Tibial nerve (tissue), 4 donors: ENCODE measurements at places on chromosomes 2 and 18. TPM values are rescaled to one million over a fixed set of nuclear protein-coding genes. Genes with fewer than 3 reads are reported as not detected.

GRCh38 chr2:85915606-85916303 lies 27.0 kb upstream of the ST3GAL5 start:
- no peak for DNase-seq

DNA sequence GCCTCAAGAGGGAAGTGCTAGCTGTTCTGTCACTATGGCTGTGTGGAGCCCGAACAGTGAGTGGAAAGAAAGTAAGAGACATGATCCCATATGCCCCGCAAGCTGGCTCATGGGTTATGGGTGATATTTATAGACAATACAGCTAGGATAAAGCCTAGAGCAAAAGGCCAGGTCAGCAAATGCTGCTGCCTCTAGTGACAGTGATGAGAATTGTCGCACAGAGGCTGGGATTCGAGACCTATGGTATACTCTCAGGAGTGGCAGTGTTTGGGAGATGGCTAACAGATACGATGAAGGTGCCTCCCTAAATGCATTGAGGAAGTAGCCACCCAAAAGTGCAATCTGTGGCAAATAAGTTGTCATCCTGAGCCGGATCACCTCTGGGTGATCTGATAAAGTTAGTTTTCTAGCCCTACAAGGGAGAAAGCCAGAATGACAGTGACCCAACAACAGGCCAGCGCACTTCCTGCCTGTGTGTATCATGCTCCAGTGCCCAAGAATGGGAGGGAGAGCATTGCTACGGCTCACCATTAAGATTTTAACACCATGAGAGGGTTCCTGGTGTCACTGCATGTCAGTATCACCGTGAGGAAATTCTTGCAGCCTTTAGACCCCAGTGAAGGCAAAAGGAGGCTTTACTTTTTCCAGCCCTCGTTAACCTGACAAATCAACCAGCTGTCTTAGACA lies 92.2 kb upstream of the TGFA start:
- DNase-seq: no peak

DNA sequence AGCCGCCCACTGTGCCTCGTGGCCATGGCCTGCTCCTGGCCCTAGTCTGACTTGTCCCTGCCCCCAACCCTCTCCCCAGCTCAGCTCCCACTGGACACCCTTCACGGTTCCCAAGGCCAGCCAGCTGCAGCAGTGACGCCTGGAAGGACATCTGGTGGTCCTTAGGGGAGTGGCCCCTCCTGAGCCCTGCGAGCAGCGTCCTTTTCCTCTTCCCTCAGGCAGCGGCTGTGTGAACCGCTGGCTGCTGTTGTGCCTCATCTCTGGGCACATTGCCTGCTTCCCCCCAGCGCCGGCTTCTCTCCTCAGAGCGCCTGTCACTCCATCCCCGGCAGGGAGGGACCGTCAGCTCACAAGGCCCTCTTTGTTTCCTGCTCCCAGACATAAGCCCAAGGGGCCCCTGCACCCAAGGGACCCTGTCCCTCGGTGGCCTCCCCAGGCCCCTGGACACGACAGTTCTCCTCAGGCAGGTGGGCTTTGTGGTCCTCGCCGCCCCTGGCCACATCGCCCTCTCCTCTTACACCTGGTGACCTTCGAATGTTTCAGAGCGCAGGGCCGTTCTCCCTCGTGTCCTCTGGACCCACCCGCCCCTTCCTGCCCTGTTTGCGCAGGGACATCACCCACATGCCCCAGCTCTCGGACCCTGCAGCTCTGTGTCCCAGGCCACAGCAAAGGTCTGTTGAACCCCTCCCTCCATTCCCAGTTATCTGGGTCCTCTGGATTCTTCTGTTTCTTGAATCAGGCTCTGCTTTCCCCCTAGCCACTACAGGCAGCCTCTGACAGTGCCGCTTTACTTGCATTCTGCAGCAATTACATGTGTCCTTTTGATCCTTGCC lies 35.8 kb downstream of the ANO7 start:
- no peak for DNase-seq

- no peak for DNase-seq
Measured at GRCh38 chr18:24831871-24832665, 371.6 kb downstream of the HRH4 start.

GRCh38 chr18:8084160-8084559 lies 517.0 kb downstream of the PTPRM start:
- DNase-seq: no peak

GRCh38 chr2:230457073-230457768 lies 41.2 kb downstream of the SP100 start:
- no peak for DNase-seq

- no peak for DNase-seq
Measured at GRCh38 chr2:51145761-51146160, 113.8 kb upstream of the NRXN1 start.

DNA sequence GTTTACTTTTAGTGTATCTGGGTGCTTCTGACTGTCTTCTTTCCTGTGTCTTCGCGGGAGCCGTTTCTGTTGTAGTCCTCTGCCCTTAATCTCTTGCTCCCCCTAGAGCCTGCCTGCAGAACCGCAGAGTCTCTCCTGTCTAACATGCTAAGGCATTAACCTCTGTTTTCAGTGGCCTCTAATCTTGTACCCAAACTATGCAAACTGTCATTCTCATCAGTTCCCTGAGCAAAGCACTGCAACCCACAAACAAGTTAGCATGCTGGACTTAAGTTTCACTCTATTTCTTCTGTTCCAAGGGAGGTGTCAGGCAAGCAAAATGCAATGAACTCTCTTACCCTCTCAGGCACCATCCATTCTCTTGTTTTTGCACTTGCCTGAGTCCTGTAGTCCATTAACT lies 138.4 kb downstream of the OTX1 start:
- no peak for DNase-seq

- no peak for DNase-seq
Measured at GRCh38 chr2:145524836-145525235, 1004.9 kb upstream of the ZEB2 start.

- DNase-seq: no peak
Measured at GRCh38 chr2:107384422-107384821, 442.3 kb upstream of the RGPD4 start.

GRCh38 chr2:20953146-20953824 lies 90.6 kb downstream of the APOB start:
- DNase-seq: no peak

DNA sequence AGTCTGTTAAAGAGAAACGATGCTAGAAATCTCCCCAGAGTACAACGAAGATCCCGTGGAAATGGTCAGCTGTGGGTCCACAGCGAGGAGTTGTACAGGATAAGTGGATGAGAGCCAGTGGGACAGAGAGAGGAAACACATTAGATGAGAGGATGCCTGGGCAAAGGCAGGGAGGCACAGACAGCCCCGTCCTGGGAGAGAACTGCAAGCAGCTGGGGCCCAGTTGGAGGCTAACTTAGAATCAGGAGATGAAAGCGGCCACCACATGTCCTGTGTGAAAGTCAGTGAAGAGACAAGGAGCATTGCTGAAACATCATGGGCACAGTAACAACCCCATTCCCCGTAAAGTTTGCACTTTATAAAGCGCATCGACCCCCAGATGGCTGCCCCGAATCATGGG lies 157.5 kb downstream of the RAPGEF4 start:
- DNase-seq: no peak

- no peak for DNase-seq
Measured at GRCh38 chr2:202158796-202159195, 79.6 kb downstream of the SUMO1 start.

GRCh38 chr18:41940506-41941215 lies 14.4 kb upstream of the PIK3C3 start:
- DNase-seq: no peak

- DNase-seq: no peak
Measured at GRCh38 chr2:7022492-7023385, 105.5 kb downstream of the RNF144A start.

DNA sequence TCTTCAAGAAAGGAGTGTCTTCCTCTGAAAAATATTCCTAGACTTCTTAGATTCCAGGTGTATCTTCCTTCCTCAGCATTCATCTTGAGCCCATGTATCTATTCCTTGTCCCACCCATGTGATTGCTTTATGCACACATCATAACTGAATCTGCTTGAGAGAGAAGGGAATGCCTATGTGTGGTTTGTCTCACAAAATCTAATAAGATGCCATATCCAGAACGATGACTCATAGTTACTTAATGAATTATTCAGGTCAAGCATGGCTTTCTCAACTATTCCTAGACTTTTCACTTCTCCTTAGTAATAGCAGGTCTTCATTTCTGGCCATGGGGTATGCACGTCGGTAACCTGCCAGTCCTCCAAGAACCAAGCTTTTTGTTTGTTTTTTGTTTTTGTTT lies 121.8 kb downstream of the SETBP1 start:
- DNase-seq: no peak

DNA sequence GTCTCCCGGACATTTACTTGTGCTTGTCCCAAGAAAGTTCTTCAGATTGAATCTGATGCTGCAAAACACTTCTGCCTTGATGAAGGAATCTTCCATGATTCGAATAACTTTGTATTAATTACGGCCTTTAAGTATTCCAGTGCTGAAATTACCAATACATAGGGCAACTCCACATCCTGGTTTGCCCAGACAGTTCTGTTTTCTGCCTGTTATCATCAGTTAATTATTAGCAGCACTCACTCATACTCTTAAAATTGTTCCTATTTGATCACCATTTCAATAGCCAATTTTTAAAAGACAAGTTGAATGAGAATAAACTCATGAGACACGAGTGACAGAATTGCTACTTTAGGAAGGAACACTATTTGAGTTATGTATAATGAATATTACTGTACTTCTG lies 620.7 kb upstream of the ZEB2 start:
- no peak for DNase-seq

DNA sequence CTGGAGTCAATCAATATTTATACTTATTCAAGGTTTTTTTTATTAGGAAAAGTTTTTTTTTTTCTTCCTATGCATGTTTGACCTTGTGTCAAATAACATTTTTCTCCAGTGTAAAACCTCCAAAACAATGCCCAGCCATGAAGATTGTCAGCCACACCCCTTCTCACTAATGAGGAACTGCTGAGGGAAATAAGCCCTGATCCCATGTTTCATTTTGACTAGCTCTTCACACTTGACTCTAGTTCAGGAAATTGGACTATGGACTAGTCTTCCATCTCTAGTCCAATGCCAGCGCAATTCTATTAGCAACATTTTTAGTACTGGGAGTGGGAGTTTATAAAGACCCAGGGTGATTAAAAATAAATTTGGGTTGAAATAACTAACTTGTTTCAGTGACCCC lies 275.6 kb upstream of the CXCR4 start:
- DNase-seq: no peak

- no peak for DNase-seq
Measured at GRCh38 chr2:202736826-202737225, 102.1 kb downstream of the FAM117B start.

DNA sequence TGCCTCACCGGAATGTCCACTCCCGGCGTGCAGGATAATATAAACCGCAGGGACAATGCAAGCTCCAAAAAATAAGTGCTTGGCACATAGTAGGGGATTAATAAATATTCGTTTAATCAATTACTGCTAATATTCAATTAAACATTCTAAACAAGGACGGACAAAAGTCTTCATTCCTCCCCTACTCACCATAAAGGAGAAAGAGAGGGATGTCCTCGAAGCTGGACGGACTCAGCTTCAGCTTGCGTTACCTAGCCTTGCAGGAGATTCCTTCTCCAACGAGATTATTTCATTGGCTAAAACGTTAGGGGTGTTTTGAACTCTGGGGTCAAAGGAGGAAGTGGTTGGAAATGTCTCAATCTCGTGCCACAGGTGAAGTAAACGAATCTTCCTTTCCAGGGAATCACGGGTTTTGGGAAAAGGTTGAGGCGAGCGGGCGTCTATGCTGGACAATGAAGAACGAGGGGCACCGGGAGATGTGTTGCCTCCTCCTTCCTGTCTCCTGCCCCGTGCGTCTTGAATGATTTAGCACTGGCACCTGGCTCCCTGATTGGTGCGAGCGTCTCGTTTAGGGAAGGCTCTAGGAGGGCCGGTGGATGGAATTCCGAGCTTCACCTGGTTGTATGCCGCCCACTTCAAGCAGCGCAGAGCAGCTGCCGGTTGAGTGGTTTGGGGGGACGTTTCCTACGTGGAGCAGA lies 2.0 kb upstream of the GAD1 start:
- DNase-seq: no peak

DNA sequence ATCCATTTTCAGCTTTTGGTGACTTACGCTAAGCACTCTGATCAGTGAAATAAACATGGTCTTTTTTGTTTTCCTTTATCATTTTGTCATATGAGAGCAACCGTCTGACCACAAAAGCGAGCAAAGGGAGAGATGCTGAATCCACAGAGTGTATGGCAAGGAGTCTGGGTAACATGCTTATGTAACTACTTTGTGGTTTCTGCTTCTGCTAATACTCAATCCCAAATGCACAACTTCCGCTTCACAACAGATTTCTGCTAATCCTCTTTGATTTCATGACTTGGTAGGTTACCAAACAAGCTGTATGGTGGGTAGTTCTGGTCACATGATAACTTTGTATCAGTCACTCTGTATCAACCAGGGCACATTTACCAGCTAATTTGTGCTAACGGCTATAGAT lies 908.4 kb upstream of the CRIM1 start:
- no peak for DNase-seq

GRCh38 chr2:177588671-177589070 lies 196.1 kb downstream of the AGPS start:
- no peak for DNase-seq

DNA sequence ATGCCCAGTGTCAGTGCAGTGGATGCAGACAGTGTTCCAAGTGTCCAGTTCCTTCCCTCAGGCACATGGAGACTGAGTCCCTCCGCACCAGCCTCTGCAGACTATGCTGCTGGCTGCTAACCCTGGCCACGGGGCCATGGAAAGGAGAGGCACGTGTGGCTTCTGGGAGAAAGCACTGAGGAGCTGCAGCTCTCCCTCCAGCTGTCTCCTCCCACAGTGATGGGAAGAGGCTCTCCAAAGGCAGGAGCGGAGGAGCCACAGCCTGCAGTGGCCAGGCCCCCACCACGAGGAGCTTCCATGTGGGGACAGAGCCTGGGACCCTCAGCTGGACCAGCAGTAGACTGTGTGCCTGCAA lies 141.1 kb downstream of the NDUFA10 start:
- DNase-seq: no peak

DNA sequence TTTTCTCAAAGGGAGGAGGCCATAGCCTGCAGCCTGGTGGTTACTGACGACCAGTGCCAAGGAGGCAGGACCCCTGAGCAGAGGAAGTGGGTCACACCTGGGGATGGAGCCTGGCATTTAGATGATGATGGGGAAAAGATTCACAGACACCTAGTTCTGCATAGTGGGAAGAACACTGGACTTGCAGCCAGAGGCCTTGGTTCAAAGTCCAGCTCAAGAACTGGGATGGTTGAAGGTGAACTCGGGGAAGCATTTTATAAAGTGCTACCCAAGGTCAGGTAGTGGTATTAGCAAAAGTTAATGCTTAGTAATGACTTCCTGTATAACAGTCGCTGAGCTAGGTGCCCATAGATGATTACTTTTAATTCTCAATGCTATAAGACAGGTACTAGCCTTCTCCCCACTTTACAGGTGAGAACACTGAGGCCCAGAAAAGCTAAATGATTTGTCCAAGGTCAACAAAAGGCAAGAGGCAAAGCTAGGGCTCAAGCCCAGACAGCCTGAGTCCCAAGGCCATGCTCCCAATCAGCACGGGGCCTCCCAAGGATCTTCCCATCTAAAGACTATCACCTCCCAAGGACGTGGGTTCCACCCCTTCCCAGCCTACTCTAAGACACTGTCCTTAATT lies 134.4 kb downstream of the TNS1 start:
- DNase-seq: no peak

Gene KCNE4
- 8.4 TPM for total RNA-seq

Gene L3MBTL4
- total RNA-seq: 7.5 TPM

Gene CFAP221
- total RNA-seq: 0.30 TPM

Gene EPHA4
- 10.2 TPM for total RNA-seq

Gene OSBPL1A
- 90.9 TPM for total RNA-seq

Gene DLGAP1
- 18.3 TPM for total RNA-seq

Gene OR6B2
- 5.7 TPM for total RNA-seq

Gene MBOAT2
- 48.0 TPM for total RNA-seq

Gene CYTIP
- 9.3 TPM for total RNA-seq

Gene NT5DC4
- not detected for total RNA-seq

Gene MOGAT1
- total RNA-seq: not detected

Gene RFTN2
- 38.0 TPM for total RNA-seq

Gene CPLX4
- not detected for total RNA-seq
